ENCODE measurements at places on chromosomes 1 and 21. TPM values are rescaled to one million over a fixed set of nuclear protein-coding genes. Genes with fewer than 3 reads are reported as not detected.

Gene CA6
- not detected for polyA plus RNA-seq

Gene DCST1
- not detected for polyA plus RNA-seq

Gene CALML6
- 0.21 TPM for polyA plus RNA-seq

DNA sequence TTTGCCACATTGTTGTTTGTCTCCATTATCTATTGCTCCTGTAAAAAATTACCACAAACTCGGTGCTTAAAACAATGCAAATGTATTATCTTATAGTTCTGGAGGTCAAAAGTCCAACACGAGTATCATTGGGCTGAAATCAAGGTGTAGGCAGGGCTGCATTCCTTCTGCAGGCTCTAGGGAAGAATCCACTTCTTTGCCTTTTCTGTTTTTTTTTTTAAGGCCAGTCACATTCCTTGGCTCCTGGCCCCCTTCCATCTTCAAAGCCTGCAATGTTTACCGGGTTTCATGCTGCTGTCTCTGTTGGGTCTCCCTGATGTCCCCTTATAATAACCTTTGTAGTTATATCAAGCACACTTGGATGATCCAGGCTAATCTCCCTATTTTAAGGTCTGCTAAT lies 212.7 kb downstream of the PTBP2 start:
- DNase-seq, result no peak

- no peak for DNase-seq
Observed at GRCh38 chr1:230696722-230697437, 17.0 kb downstream of the AGT start.

- no peak for DNase-seq
Observed at GRCh38 chr1:37425221-37425620, 49.2 kb upstream of the ZC3H12A start.

- DNase-seq, result no peak
Observed at GRCh38 chr1:230866171-230867070, 1.9 kb downstream of the C1orf198 start.

DNA sequence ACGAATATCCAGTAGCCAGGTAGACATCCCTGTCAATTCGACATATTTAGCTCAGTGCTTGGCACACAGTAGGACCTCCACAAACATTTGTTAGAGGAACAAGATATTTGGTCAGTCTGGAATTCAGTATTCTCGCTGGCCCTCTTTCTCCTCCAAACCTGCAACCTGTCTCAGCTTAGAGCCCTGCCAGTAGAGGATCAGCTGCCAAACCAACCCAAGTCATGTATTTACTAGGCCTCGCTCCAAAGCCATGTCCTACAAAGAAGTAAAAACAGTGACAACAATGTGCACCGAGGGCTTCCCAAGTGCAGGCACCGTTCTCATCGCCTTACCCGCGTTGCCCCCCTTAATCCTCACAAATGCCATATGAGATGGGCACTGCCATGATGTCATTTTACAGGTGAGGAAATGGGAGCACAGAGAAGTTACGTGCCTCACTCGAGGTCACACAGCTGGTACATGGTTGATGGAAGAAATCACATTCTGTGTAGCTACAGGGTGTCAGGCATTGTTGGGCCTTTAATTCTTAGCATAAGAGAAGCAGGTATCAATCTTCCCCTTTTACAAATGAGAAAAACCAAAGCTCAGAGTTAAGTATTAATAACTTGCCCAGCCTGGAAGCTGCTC lies 26.0 kb upstream of the CDCA8 start:
- DNase-seq, result no peak

DNA sequence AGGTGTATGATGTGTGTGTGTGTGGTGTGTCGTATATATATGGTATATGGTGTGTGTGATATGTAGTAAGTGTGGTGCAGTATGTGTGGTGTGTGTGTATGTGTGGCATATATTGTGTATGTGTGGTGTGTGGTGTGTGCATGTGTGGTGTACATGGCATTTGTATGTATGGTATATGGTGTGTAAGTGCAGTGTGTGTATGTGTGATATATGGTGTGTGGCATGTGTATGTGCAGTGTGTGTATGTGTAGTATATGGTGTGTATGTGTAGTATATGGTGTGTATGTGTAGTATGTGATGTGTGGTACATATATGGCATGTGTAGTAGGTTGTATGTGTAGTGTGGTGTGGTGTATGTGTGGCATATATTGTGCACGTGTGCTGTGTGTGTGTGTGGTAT lies 74.9 kb downstream of the OLFML3 start:
- DNase-seq, result no peak
